Naive thymus-derived CD4-positive, alpha-beta T cell (primary cell): ENCODE measurements at places on chromosomes 3 and 15. TPM values are rescaled to one million over a fixed set of nuclear protein-coding genes. Genes with fewer than 3 reads are reported as not detected.

IL12A gene
- total RNA-seq, result 0.40 TPM

HHATL gene
- not detected for total RNA-seq

GRCh38 chr3:159902546-159903314, 85.9 kb upstream of the IL12A start:
- no peak for DNase-seq

ATP13A4 gene
- total RNA-seq, result 1.2 and 1.6 TPM in 2 replicates

SLC15A2 gene
- 5.5 TPM for total RNA-seq
